ENCODE measurements at places on chromosomes 5 and 9.

DNA sequence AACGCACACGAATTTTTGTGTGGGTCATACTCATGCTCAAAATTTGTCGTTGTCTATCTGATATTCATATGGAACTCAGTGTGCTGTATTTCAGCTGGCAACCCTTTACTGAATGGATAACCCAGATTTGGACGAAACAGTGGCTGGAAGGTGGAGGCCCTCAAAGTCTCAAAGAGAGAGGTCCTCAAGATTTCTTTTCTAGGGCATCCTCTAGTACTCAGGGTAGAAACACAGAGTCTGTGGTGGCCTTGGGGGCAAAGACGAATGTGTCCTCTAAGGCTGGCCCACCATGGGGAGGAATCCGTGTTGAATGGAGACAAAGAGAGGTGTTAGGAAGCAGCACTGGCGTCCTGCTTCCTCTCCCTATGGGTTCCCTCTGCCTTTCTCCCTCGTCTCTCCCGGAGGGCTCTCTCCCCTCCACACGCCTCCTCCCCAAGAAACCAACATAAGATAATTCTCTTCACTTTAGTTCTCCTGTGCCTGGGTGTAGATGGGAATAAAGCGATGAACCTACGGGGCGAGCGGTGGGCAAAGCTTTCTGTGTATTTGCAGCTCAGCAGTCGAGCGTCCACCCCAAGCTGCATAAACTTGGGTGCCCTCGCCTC is 333.7 kb downstream of the CWC27 start:
- DNase-seq, result no peak

- DNase-seq, result no peak
These were observed 762 bp downstream of the CACNA1B start for GRCh38 chr9:137878146-137878941.

GRCh38 chr5:169013846-169014245 is 287.1 kb downstream of the SLIT3 start:
- no peak for DNase-seq

DNA sequence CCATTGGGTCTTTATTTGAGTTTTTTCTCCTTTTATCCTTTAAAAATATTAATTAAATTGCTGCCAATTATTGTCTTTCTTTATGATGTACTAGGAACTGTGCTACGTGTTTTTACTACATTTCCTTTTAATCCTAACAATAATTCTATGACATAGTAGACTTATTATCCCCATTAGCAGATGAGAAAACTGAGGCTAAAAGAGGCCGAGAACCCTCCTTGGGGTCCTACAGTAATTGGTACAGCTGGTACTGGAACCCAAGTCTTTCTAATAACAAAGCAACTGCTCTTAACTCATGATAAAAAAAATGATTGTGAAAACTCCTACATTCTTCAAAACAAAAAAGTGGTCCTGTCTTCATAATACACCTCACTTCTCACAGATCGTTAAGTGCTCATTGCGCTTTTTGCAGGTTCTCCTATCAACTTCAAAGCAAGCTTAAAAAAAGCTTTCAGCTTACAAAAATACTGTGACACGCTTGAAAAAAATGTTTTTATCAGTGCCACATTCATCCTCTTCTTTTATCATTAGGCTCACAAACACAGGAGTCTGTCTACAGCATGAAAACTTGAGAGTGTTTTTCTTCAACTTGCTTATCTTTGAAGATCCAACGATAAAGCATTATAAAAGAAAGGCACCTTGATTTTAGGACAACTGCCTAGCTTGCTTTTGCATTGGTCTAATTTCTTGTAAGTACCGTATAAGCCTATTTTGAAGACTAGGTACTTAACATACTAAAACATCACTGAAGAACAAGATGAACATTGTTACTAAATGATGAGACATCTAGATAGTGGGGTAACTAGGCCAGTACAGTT is 32.4 kb downstream of the FYB1 start:
- DNase-seq, result no peak

DNA sequence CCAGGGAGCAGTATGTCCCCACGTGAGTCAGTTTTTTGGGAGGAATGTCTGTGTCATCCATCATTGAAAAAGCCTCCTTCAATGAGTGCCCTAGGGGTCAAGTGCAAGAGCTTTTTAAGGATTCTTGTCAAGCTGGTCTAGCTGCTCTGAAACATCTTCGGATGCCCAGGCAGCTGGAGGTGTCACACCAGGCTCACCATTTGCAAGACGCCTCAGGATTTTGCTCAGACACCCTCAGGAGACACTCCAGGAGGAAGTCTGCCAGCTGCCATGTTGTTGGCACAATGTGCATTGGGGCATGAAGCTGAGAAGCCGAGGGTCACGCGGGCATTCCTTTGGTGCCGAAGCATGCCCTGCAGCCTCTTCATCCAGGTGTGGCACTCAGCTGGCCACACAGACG is 111.1 kb upstream of the S1PR3 start:
- DNase-seq, result no peak

- DNase-seq, result no peak
These were observed 153.3 kb upstream of the SPRY4 start for GRCh38 chr5:142478113-142478512.

- DNase-seq, result no peak
These were observed 10.6 kb upstream of the VLDLR start for GRCh38 chr9:2610985-2611384.

- DNase-seq, result no peak
These were observed 460.4 kb downstream of the ACTL7B start for GRCh38 chr9:108395421-108395820.

GRCh38 chr5:15737871-15738664 is 238.1 kb downstream of the FBXL7 start:
- no peak for DNase-seq

DNA sequence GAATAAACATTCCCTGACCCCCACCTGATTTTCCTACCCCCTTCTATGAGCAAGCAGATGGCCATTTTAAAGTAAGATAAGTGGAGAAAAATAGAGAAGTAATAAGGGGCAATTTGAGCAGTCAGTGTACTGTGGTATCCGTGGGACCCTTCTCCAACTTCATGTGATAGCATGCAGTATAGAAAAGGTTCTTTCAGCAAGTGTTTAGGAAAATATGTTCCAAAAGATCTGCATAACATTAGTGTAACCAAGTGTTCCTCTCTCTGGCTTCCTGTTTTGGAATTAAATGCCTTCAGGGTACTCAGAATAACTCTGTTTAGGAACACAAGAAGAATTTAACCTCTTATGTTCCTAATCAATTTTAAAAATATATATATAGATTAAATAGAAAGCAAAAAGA is 134.9 kb downstream of the ATG10 start:
- DNase-seq, result no peak

GRCh38 chr5:94345257-94345656 is 273.1 kb downstream of the KIAA0825 start:
- no peak for DNase-seq

DNA sequence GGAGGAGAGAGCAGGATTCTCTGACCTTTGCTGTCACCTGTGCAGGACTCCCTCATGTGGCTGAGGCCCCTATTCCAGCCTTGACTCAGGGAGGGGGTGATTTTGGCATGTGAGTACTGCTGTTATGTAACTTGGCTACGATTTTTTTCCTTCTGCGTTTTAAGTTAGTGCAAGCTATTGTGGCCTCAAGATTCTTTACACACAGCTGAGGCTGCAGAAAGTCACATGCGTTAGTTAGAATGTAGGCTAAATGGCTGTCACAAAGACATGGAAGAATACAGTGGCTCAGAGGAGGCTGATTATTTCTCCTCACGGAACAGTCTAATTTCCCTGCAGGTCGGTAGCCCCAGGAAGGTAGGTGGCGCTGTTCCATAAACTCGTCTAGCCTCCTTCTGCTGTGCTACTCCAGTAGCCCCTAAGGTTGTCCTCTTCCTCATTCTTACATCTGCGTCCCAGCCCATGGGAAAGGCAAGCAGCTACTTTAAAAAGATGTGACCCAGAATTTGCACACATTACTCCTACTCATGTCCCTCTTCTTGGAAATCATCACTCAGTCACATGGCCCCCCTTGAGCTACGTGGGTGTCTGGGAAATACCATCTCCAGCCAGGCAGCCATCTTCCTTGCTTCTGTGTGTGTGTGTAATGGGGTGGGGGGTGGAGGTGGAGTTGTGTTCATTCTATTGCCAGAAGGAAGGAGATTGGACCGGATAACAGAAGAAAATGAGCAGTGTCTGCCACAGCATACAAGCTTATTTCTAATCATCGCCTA is 486.6 kb downstream of the CCDC171 start:
- DNase-seq, result no peak

- DNase-seq, result no peak
These were observed 34.4 kb upstream of the SLC6A3 start for GRCh38 chr5:1479581-1480188.

DNA sequence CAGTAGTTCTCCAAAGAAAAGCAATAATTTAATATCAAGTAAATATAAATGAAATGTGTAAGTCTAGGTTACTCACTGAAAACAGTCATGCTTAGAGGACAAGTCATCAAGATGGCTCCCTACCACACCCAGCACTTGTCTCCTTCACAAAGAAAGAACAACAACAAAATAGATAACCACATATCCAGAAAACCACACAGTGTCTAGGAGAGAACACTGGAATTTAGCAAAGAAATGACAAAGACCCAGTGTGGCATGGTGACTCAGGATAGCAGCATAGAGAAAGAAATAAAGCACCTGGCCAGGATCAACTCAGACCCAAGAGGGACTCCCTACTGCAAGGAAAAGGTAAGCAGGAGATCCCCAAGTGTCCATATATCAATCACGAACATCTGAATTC is 356.2 kb downstream of the TMEM161B start:
- DNase-seq, result no peak

DNA sequence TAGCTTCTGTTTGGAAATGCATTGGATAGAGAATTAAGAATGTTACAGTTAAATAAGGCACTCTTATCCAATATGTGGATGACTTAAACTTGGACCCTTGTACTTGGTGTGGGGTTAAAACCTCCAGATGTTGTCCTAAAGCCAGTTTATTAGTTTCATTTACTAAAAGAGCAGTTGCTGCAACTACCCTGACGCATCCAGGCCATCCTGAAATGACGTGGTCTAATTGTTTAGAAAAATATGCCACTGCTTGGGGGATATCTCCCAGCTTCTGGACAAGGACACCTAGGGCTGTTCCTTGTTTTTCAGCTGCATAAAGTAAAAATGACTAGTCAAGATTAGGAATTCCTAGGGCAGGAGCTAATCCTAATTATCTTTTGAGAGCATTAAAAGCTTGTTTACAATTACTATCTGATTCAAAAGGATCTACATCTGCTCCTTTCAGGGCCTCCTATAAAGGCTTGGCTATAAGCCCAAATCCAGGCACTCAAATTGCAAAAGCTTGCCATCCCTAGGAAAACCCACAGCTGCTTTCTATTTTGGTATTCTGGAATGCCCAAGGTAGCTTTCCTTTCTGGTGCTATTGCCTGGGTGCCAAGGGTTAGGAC is 45.7 kb upstream of the SLCO4C1 start:
- DNase-seq, result no peak

DNA sequence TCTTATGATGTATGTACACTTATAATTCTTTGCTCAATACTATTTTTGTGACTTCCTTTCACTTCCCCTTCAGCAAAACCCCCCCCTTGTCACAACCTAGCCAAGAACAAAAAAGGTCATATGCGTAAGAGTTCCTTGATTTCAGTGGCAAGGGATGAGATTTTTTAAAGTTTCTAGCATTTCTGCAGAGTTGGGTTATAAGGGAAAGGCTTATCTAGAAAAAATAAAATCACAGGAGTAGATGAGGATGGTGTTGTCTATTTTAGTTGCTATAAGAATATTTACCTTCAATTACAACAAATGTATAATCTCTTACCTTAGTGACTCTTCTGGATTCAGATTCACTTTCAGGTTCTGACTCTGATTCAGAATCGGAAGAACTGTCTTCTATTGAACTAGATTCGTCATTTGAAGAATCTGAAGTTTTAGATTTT is 184.6 kb downstream of the AP3B1 start:
- no peak for DNase-seq

DNA sequence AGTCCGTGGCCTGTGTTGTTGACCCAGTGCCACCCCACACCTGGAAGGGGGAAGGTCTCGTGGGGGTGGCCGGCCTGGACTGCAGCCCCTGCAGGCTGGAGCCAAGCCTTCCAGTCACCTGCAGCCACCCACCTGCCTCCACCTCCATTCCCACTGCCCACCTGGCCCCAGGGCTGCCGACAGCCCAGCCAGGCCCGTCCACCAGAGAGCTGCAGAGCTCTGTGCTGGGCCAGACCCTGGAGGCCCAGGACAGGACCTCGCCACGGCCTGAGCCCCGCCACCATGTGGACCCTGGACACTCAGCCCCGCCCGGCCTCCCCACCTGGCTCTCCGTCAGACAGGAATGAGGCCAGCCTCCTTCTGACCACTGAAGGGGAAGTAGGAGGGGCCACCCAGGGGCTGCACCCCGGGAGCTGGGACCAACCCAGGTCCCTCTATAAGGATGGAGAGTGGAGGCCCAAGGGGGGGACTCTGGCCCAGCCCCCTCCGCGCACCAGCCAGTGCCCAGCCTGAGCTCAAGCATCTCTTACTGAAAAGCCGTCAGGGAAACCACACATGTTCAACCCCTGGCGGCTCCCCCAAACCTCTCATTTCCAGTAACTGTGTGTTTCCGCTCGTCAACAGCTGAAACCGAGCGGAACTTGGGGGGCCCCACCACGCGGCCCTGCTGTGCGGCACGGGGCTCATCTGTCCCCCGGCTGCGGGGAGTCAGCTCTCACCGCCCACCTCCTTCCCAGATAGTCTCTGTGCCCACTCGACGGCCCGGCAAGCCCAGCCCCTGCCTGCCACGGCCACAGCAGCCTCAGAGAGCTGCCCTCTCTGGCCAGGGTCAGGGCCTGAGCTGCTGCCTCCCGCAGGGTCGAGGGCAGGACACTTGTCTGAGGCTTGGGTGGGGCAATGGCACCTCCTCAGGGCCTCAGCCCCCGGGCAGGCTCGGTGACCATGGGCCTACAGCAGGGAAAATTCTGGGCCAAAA is 12.8 kb downstream of the NOTCH1 start:
- DNase-seq, result peak; percentile 34

- DNase-seq, result no peak
These were observed 356.9 kb upstream of the NUDT12 start for GRCh38 chr5:103919506-103919905.

GRCh38 chr5:150674341-150674821 is 13.3 kb downstream of the MYOZ3 start:
- DNase-seq, result no peak

GRCh38 chr5:172630082-172630481 is 11.0 kb upstream of the NEURL1B start:
- DNase-seq, result no peak

GRCh38 chr5:95304711-95305110 is 19.8 kb upstream of the MCTP1 start:
- DNase-seq, result no peak

- no peak for DNase-seq
These were observed at the start of gene SLC27A6 for GRCh38 chr5:128965011-128965637. Gene SLC27A6 (plus strand): TSS chr5:128965488. CDS start chr5:128966138, 650 bp downstream.

DNA sequence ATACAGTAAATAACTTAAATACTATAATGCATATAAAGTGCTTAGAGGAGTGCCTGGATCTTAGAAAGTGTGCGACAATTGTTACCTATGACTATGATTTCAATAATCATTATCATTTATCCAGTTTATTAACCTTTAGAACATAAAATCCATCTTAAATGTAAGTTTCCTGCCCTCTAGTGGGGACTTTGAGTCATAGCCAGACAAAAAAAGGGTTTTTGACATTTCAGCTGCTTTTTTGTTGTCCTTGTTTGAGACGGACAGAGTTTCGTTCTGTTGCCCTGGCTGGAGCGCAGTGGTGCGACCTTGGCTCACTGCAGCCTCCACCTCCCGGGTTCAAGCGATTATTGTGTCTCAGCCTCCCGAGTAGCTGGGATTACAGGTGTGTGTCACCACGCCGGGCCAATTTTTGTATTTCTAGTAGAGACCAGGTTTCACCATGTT is 9.7 kb upstream of the C9orf152 start:
- DNase-seq, result no peak

- DNase-seq, result no peak
These were observed 173.9 kb downstream of the AOPEP start for GRCh38 chr9:94900222-94901018.

All from activated naive CD4-positive, alpha-beta T cell (primary cell).